ENCODE measurements at places on chromosomes 7 and 10.

GRCh38 chr7:93943816-93944540, 22.4 kb downstream of the GNG11 start:
- DNase-seq = no peak

DNA sequence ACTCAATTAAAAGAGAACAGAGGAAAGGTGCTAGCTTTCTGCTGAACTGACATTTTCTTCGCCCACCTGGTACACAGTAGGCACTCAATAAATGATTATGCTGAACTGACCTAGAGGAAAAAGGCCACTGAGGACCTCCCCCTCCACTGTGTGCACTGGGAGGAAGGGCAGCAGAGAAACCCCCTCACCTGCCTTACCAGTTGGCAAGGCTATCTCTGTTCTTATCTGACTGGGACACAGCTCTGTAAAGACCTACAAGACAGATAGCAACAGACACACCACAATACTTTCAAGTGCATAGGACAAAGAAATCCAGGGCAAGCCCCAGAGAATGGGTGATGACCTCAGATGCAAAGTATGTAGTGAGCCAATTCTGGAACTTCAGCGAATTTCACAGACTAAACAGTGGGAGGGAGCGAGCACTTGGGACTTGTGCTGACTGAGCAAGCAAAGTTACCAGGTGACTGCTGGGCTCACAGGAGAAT, 30.4 kb downstream of the PDLIM1 start:
- no peak for DNase-seq

- DNase-seq = no peak
Observed at GRCh38 chr10:91885362-91886079, 23.8 kb downstream of the FGFBP3 start.

DNA sequence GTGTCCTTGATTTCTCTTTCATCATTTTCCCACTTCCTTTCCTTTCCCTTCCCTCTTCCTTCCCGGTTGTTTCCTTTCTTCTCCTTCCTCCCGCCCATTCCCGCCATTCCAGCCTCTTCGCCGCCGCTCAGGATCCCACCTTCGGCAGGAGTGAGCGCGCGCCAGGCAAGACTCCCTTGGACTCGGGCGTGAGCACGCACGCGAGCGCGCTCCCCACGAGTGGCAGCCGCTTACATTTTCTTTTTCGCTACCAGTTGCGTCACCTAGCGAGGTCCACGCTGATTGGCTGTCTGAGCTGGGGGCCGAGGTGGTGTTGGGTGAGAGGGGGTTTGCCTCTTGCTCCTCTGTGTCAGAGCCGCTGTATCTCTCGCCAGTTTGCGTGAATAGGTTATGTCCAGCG, 11.8 kb downstream of the ZAN start:
- DNase-seq = no peak

DNA sequence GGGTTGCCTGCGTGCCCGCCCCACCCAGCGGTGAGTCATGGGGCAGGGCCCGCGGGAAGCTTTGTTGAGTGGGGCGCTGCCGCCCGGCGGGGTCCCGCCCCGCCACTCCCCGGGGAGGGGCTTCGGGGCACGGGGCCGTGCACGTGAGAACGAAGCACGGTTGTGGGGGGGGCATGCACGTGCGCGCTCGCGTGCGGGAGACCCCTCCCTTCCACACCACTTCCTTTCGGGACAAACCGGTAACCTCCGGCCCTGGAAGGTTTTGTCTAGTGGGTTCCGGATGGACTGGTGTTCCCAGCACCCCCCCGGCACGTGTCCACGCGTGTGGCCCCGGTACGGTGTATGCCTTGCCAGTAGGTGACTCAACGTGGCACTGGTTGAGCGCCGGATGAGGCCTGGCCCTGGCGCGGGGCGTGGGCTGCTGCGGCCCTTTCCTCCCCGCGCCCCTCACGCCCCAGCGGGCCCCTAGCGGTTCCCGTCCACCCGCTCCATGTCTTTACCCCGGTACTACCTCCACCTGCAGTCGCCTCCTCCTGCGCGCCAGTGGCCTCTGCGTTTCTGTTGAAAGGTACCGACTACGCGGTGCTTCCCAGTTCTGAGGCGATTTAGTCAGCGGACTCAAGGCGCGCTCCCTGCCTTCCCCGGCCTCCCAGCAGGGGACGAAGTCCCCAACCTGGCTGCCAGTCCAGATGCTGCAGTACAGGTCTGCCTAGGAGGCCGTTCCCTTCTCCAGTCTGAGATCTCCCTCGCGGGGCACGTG, 3.1 kb downstream of the ADIRF start:
- no peak for DNase-seq

Data from DMS 273 treated with DMSO at 0.1 percent for 48 hours (cell line).